Thymus (tissue), 14 donors: ENCODE measurements at places on chromosomes 5 and 9. TPM values are rescaled to one million over a fixed set of nuclear protein-coding genes. Genes with fewer than 3 reads are reported as not detected.

The PPIC gene
- total RNA-seq: 4.2 TPM

The HAPLN1 gene
- 0.14 TPM for total RNA-seq

The PCDHGA9 gene
- 0.66 TPM for total RNA-seq

The GRIA1 gene
- total RNA-seq: 0.14 TPM

GRCh38 chr5:28726815-28727214 is 1688.4 kb upstream of the CDH9 start:
- H3K36me3 ChIP-seq: no peaks in the 10 kb centered on the region
- DNase-seq: no peak
- H3K27ac ChIP-seq: no peak overlapping the region
- H3K27me3 ChIP-seq: no peaks in the 10 kb centered on the region

GRCh38 chr5:124868676-124869075 is 122.2 kb upstream of the ZNF608 start:
- no peak for DNase-seq
- H3K4me1 ChIP-seq: no peaks in the 10 kb centered on the region
- no peaks in the 10 kb centered on the region for H3K36me3 ChIP-seq

- peak overlapping the region; percentile 85 for H3K27ac ChIP-seq
- peak overlapping the region; percentile 77 for H3K4me3 ChIP-seq
- peak; percentile 56 for DNase-seq
- H3K36me3 ChIP-seq: peaks cover 34% of the 10 kb centered on the region
- H3K27me3 ChIP-seq: no peaks in the 10 kb centered on the region
Observed at GRCh38 chr9:34612788-34613390, 992 bp upstream of the RPP25L start.

DNA sequence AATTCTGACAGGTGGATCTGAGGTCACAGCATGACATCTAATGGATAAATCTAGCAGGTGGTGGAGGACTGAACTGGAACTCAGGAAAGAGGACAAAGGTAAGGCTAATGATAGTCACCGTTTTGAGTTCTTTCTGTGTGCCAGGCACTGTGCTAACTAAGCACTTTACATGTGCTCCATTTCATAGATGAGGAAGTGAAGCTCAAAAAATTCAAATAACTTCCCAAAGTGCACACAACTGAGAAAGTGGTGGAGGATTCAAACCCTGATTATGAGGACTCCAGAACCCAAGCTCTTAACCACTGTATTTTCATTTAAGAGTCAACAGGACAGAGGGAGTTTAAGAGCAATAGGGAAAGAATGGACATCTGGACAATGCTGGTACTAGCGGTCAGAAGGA is 7.1 kb upstream of the DELE1 start:
- peaks cover 8% of the 10 kb centered on the region for H3K4me1 ChIP-seq
- H3K27ac ChIP-seq: no peak overlapping the region
- H3K36me3 ChIP-seq: no peaks in the 10 kb centered on the region
- DNase-seq: no peak
- H3K27me3 ChIP-seq: peaks cover 45% of the 10 kb centered on the region

DNA sequence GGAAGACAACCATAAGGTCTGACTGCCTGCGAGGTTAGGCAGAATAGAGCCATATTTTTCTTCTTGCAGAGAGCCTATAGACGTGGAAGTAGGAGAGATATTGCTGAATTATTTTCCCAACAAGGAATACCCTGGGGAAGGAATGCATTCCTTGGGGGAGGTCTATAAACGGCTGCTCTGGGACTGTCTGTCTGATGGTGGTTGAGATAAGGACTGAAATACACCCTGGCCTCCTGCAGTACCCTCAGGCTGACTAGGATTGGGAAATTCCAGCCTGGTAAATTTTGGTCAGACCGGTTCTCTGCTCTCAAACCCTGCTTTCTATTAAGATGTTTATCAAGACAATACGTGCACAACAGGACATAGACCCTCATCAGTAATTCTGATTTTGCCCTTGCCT is 617.5 kb upstream of the GRIN3A start:
- H3K27ac ChIP-seq: no peak overlapping the region
- DNase-seq: no peak
- H3K4me3 ChIP-seq: no peak overlapping the region

- no peak overlapping the region for H3K4me3 ChIP-seq
- DNase-seq: peak; percentile 40
- H3K36me3 ChIP-seq: no peaks in the 10 kb centered on the region
- H3K4me1 ChIP-seq: peaks cover 16% of the 10 kb centered on the region
- H3K27ac ChIP-seq: peak overlapping the region; percentile 50
Observed at GRCh38 chr5:126503602-126504104, 80.4 kb downstream of the GRAMD2B start.

- H3K4me3 ChIP-seq: no peak overlapping the region
- peaks cover 15% of the 10 kb centered on the region for H3K4me1 ChIP-seq
- H3K36me3 ChIP-seq: no peaks in the 10 kb centered on the region
- DNase-seq: no peak
- H3K27me3 ChIP-seq: no peaks in the 10 kb centered on the region
Observed at GRCh38 chr5:125410537-125411070, 664.2 kb upstream of the ZNF608 start.

GRCh38 chr5:83927140-83927733 is 206.6 kb upstream of the HAPLN1 start:
- no peaks in the 10 kb centered on the region for H3K36me3 ChIP-seq
- peak; percentile 47 for DNase-seq
- no peak overlapping the region for H3K27ac ChIP-seq
- H3K4me3 ChIP-seq: no peak overlapping the region
